ENCODE measurements at places on chromosomes 13 and 19. TPM values are rescaled to one million over a fixed set of nuclear protein-coding genes. Genes with fewer than 3 reads are reported as not detected.

DNA sequence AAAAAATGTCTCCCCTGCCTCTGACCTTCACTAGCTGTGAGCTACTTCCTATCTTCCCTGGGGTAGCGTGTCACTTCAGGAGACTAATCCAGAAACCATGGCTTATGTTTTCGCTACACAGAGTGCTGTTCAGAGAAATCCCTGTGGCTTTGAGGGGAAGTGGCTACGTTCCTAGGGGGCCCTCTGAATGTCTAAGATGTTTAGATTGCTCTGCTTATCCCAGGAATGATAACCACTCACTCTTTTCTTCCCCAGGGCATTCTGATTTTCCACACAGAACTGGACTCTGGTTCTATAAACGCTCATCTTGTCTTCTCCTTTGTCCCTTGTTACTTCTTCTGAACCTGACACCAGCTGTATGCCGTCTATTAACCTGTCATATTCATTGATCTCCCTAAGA, 572.5 kb downstream of the OLFM4 start:
- DNase-seq: peak; percentile 2

PRR19 gene
- total RNA-seq: not detected

FFAR2 gene
- 0.72 TPM for total RNA-seq

DNA sequence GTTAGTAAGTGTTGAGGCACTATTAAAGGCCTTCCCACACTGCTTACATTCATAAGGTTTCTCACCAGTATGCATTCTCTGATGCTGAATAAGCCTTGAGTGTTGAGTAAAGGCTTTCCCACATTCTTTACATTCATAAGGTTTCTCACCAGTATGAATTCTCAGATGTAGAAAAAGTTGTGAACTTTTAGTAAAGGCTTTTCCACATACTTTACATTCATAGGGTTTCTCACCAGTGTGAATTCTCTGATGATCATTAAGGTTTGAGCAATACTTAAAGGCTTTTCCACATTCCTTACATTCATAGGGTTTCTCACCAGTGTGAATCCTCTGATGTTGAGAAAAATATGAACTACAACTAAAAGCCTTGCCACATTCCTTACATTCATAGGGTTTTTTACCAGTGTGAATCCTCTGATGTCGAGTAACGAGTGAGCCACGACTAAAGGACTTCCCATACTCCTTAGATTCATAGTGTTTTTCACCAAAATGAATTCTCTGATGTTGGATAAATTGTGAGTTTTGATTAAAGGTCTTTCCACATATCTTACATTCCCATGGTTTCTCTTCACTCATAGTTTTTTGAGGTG, 24.2 kb downstream of the ZNF829 start:
- no peak for DNase-seq

KDELR1 gene
- total RNA-seq: 47.7 TPM

SPACA4 gene
- not detected for total RNA-seq

- no peak for DNase-seq
These were observed 219.9 kb downstream of the MAB21L1 start for GRCh38 chr13:35256459-35257148.

IL17D gene
- 11.8 TPM for total RNA-seq

DNA sequence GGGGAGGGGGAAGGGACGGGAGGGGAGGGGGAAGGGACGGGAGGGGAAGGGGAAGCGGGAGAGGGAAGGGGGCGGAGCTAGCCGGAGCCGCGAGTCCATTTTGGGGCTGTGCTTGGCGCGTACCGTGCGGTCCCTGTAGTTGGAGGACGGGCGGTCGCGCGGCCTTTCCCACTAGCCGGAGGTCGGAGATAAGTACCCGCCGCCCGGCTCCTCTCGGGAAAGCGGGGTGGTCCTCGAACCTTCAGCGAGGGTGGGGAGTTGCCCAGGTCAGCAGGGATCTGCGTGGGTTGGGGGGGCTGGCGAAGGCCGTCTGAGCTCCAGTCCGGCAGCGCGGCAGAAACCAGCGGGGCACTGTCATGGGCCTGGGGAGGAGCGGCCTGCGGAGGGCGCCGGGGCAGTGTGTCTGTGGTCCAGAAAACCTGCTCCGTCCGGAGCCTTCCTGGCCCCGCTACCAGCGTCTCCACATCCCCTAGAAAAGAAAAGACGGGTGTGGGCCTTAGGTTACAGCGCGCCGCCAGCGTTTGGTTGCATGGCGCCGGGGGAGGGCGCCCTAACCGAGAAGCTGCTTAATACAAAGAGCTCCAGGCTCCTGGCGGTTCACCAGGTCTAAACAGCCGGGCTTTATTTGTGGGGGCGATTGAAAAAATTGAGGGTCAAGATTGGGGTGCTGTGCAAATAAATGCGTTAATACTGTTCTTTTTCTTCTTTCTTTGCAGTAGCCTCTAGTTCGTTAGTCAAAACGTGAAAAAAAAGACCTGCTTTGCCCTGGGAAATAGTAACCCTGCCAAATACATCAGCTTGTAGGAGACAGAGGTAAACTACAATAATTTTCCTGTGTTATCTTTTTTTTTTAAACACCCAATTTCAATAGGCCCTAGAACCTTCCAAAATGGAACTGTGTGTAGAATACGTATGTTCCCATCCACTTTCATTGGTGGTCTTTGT, at the start of gene TRIM13:
TRIM13 (plus strand) TSS at position 92 of the 945 bp plus-strand sequence. CDS start 14,899 bp downstream, outside the sequence.
- DNase-seq: peak; percentile 92

DNA sequence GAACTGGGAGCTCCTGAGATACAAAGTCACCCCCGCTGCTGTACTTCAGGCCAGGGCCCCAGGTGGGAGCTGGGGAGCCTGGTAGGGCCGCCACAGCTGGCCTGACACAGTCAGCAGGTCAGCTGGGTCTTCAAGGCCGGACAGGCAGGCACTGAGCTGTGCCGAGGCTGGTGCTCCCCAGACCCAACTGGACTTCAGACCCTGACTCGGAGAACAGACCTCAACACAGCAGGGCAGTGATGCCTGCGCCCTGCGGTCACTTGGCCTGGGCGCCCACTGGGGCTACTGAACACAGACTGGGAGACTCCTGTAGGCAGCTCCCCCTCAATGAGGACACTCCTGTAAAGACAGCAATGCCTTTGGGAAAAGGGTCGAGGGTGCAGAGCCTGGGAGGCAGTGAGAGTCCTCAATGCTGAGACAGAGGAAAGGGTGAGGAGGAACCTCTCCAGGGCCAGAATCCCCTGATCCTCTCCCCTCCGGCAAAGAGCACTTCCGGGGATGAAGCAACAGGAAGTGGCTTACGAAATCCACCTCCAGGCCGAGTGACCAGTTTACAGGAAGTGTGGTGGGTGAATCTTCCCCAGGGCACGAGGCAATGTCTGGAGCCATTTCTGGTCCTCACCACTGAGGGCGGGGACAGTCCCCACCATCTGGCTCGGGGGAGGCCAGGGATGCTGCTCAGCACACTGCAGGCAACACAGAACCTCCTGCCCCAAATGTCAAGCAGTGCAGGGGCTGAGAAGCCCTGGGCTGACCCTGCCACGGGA, 40.8 kb upstream of the ISYNA1 start:
- DNase-seq: peak; percentile 80

DNA sequence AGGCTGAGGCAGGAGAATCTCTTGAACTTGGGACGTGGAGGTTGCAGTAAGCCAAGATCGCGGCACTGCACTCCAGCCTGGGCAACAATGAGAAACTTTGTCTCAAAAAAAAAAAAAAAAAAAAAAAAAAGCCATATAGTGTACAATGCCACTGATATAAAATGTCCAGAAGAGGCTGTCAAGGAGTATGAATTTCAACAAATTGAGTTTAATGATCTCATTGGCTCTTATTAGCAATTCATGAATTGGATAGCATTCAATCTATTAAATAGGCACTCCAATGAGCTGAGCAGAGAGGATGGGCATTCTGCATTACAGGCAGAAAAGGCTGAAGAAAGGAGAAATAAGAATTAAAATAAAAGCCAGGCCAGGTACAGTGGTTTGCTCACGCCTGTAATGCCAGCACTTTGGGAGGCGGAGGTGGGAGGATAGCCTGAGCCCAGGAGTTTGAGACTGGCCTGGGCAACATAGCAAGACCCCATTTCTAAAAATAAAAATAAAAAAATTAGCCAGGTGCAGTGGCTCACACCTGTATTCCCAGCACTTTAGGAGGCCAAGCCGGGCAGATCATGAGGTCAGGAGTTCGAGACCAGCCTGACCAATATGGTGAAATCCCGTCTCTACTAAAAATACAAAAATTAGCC, 757 bp upstream of the LMNB2 start:
- DNase-seq: no peak

DNA sequence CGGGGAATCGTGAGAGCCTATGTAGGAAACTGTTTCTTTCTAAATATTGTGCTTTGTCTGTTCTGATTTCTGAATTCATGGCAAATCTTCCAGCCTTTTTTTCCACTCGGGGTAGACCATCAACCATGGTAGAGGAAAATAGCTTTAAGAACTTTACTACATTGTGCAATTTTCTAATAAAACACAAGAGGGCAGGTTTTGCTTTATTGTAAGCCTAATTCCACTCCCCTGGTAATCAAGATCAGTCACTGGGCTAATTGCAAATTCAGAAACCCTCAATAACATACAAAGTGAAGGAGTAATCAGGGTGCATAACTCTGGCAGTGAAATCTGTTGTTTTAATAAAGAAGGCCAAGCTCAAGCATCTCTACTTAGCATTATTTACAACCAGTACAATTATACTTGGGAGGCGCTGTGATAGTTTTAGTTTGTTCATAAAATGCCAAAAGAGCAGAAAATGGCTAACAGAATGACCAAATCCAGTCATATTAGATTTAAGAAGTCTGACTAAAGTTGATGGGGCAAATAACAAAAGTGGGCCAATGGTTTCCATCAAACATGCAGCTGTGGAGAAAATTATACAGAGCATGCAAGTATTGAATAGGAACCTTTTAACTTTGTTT, 43.8 kb downstream of the DCT start:
- peak; percentile 75 for DNase-seq

- DNase-seq: no peak
These were observed 178.8 kb downstream of the KCTD12 start for GRCh38 chr13:76707360-76707759.

CCDC122 gene
- total RNA-seq: 16.1 TPM

GRCh38 chr19:45613926-45614725, 12.1 kb upstream of the GPR4 start:
- DNase-seq: no peak

ZNF223 gene
- 11.8 TPM for total RNA-seq

GRCh38 chr13:106083620-106084350, 451.7 kb downstream of the EFNB2 start:
- no peak for DNase-seq

DNA sequence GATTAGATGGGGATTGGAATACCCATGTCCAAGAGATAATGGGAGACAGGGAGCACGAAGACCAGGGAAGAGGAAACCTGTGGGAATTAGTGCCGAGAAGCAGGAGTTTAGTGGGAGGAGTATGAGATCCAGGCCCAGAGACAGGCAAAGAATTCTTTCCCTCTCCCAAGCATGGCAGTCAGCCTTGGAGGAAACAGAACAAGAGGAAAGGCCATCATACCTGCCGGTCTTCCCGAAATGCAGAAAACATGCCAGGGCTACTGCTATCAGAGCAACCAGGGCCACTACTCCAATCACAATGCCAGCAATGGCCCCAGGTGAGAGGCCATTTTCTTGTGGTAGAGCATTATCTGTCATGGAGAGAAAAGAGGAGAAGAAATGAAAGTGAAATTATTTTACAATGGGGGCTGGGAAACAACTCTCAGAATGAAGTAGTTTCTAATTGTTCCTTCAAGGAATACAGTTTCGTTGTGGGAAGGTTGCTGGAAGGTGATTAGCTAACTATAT, 16.1 kb downstream of the CEACAM1 start:
- DNase-seq: no peak

DNA sequence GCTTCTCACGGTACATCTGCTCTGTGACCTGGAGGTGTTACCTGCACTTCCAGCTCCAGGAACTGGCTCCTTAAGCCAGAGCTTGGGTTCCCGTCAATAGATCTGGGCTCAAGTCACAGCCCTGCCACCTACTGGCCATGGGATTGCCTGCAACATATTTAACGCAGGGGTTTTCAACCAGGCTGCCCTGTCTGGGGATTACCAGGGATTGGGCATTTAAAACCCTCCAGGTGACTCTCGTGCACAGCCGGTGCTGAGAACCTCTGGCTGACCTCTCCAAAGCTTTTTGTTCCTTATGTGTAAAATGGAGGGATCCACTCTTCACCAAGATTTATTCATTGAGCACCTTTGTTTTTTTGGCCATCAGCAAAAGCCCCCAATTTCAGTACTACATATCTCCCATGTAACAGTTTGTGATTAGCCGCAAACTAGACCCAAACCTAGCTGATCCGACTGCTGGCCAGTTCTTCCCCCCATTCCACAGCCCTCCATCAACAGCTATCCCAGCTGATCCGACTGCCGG, 76.6 kb upstream of the STK24 start:
- DNase-seq: peak; percentile 80

DNA sequence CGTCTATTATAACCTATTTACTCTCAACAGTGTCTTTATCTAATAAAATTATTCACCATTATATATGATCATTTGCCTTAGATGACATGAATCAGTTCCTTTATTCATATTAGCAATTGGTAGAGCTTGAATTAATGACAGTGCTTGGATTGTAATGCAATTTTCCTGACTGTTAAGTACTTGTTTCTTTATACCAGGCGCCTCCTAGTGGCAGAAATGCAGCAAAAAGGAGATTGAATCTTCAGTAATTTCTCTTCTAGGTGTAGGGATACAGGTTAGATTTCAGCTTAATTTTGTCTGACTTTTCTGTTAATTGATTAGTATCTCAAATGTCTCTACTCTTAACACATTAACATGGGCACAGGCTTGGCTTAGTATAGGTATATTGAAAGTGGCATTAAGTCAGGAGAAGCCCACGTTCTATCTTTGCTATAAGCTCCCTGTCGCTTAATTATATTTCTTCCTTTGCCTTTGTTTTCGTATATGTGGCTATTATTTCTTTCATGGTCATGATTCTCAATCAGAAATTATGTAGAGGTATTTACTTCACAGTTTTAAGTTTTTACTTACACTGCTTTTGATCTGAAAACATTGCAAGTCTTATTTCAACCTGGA, 9.1 kb upstream of the LHFPL6 start:
- peak; percentile 81 for DNase-seq

- DNase-seq: no peak
These were observed 1.3 kb downstream of the HNRNPL start for GRCh38 chr19:38848299-38849146.

- no peak for DNase-seq
These were observed 35.2 kb upstream of the WDFY2 start for GRCh38 chr13:51549050-51549449.

ZNF813 gene
- total RNA-seq: 8.7 TPM

GRCh38 chr13:109785892-109786450, 412 bp downstream of the IRS2 start:
- DNase-seq: peak; percentile 23

ZNF468 gene
- 22.1 TPM for total RNA-seq

PSG11 gene
- 3.9 TPM for total RNA-seq

ETV2 gene
- total RNA-seq: not detected

- DNase-seq: no peak
These were observed 62.1 kb downstream of the ARHGEF7 start for GRCh38 chr13:111177081-111177711.

DNA sequence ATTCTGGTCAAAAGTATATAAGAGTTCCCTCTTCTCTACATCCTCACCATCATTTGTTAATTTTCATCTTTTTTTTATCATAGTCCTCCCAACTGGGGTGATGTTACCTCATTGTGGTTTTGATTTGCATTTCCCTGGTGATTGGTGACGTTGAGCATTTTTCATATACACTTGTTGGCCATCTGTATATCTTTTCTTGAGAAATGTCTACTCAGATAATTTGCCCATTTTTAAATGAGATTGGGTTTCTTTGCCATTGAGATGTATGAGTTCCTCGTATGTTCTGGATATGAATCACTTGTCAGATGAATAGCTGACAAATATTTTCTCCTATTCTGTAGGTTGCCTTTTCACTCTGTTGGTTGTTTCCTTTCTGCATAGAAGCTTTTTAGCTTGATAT, 2.4 kb downstream of the CD33 start:
- DNase-seq: no peak

AP1M2 gene
- total RNA-seq: 8.2 TPM

MAMSTR gene
- not detected for total RNA-seq
